ENCODE measurements at places on chromosomes 13 and 19. TPM values are rescaled to one million over a fixed set of nuclear protein-coding genes. Genes with fewer than 3 reads are reported as not detected.

Gene MAP4K1
- total RNA-seq, result 31.5 TPM

Gene PGLYRP2
- under 0.01 TPM for total RNA-seq

- no peak for DNase-seq
These were observed 9.3 kb downstream of the CD177 start for GRCh38 chr19:43362745-43363144.

DNA sequence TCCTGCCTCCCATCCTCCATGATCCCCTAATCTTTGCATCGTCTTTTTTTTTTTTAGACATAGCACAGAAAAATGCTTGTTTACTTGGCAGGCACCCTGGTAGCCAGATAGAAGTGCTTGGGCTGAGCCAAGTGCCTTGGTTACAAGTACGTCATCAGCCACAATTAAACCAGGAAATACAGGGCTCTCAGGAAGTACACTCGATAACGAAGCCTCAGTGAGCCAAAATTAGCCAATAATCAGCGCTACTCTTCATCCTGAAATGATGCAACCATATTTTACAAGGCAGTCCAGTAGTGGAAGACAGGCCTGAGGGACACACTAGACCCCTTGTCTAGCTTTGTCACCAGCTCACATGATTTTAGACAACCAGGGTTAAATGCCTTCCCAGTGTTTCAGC, 194.0 kb upstream of the NBEA start:
- no peak for DNase-seq
